ENCODE measurements at places on chromosomes 7 and 10.

GRCh38 chr7:42745357-42746059 is 166.4 kb downstream of the C7orf25 start:
- DNase-seq, result no peak

GRCh38 chr10:25327273-25327672 is 152.5 kb downstream of the GPR158 start:
- DNase-seq, result no peak

GRCh38 chr10:114753126-114753525 is 68.5 kb upstream of the FHIP2A start:
- DNase-seq, result no peak

DNA sequence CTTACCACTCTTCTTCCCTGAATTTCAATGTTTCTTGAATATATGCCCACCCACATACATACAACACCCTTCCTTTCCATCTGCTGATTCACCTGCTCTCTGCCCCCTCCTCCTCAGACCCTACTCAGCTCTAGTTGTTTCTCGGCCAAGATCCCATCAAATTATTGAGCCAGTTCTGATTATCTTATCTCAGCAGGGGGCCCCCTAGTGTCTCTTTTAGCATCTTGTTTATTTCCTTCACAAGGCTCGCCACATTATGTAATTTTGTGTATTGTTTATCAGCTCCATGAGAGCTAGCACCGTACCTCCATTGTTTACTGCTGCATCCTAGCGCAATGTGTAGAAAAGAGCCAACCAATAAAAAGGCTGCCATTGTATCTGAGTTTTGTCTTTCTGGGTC is 71.9 kb downstream of the FAM13C start:
- no peak for DNase-seq

DNA sequence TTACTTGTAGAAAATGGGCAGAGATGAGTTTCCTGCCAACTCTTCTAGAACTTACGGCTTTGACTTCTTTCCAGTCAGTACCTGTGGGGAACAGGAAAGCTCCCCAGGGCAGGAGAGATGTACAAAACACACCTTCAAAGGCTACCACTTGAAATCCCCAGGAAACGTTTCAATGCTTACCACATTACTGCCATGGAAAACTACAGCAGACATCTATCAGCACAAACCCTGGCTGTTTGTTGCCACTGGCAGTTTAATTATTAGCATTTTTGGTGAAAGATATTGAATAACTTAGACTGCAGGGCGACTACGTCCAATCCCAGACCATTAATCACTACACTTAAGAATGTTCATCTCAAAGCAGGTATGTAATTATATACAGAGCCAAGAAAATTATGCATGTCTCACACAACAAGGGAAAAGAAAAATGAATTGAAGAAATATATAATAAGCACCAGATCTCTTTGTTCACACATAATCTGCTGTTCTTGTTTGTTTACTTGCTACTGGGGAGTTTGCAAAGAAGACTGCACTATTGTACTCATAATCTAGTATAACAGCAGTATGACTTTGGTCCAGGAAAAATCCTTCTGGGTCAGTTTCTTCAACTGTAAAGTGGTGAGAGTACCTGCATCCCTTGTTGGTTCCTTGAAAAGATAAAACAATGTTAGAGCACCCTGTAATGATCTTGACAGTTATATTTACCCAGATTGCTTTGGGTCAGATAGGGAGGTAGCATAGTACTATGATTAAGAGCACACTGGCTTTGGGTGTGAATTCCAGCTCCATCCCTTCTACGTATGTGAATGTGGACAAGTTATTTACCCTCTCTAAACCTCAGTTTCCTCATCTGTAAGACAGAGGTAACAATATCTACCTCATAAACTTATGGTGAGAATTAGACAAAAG is 138.3 kb downstream of the DOCK4 start:
- DNase-seq, result no peak

DNA sequence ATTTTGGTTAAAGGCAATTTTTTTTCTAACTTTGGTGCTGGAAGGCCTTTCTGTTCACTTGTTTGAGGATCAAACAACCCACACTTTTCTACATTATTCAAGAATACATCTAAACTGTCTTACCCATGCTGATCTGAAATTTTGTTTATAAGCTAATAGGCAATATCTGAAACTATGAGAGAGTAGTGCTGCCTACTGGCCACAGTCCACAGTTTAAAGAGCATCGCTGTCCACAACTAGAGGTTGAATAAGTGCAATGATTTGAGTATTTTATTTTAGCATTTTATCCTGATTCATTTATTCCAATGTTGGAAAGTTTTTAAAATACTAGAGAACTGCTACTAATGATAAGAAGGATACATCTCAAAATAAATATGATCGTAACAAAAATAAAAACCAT is 306.9 kb downstream of the ELMO1 start:
- DNase-seq, result no peak

DNA sequence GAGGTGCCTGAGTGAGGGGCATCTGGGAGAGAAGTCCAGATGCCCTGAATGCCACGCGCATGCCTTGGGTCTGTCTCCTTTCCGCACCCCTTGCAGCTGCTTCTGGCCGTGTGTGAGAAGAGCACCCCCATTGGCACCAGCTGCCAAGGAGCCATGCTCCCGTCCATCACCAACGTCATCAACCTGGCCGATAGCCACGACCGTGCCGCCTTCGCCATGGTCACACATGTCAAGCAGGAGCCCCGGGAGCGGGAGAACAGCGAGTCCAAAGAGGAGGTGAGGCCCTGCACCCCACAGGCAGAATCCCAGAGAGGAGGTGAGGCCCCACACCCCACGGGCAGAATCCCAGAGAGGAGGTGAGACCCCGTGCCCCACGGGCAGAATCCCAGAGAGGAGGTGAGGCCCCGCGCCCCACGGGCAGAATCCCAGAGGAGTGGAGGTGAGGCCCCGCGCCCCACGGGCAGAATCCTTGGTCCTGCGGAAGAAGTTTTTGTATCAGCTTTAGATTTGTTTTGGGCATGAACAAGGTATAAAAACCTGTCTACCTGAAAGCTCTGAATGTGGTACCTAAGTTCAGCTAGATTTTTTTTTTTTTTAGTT is 91.8 kb downstream of the TRRAP start:
- DNase-seq, result peak; percentile 27

DNA sequence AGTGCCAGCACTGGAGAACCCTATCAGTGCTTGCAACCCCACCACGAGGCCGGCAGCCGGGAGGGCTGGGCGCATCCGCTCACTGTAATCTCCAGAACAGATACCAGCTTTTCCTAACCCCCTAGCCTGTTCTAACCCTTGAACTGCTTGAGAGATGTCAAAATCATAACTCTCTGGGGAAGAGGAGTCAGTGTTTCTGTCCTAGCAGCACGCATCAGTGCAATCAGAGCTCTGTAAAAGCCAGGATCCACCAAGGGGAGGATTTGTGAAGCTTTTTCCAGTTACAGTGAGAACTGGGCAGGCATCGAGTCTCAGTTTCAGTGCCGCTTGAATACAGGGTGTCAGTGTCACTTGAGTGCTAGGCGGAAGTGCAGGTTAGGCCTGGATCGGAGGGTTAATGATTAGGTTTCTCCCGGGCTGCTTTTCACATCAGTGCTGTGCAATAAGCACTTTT is 104.5 kb upstream of the INSYN2A start:
- no peak for DNase-seq

GRCh38 chr10:18333621-18334020 is 193.4 kb downstream of the CACNB2 start:
- DNase-seq, result peak; percentile 5

DNA sequence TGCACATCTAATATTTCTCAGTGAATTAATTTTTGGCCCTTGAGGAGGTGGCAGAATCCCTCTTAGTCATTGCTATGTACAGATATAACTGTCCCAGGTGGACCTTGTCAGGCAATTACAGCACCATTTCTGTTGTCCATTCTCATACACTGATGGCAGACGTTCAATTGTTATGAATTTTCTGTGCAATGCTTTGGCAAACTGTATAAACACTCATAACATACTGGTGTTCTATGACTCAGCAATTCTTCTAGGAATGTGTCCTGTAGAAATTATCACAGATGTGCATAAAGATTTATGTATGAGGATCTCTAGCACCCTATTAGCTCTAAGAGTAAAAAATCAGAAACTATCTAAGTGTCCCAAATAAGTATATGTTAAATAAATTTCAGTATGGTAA is 80.8 kb downstream of the DNAJB9 start:
- peak; percentile 74 for DNase-seq

GRCh38 chr7:66356277-66356721 is 151.2 kb downstream of the TPST1 start:
- DNase-seq, result no peak

DNA sequence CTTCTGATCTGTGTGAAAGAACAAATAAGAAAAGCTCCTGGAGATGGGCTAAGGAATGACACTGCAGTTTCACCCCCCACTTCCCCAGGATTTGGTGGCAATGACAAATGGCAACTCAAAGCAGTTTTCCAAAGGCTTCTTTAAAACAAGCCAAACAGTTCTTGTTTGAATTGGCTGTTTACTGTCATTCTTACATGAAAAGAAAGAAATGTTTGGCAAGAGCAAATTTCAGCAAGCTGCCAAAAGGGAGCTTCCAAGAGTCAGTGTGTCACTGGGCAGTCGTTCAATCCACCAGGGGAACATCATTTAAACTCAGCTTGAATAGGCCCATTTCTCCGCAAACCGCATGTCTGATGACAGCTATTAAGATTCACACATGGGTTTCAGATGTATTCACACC is 119.0 kb upstream of the RHOBTB1 start:
- DNase-seq, result peak; percentile 77

- DNase-seq, result peak; percentile 47
These were observed 81.9 kb upstream of the CALN1 start for GRCh38 chr7:72493850-72494661.

- no peak for DNase-seq
These were observed 55.2 kb upstream of the KCNMA1 start for GRCh38 chr10:77692782-77693181.

DNA sequence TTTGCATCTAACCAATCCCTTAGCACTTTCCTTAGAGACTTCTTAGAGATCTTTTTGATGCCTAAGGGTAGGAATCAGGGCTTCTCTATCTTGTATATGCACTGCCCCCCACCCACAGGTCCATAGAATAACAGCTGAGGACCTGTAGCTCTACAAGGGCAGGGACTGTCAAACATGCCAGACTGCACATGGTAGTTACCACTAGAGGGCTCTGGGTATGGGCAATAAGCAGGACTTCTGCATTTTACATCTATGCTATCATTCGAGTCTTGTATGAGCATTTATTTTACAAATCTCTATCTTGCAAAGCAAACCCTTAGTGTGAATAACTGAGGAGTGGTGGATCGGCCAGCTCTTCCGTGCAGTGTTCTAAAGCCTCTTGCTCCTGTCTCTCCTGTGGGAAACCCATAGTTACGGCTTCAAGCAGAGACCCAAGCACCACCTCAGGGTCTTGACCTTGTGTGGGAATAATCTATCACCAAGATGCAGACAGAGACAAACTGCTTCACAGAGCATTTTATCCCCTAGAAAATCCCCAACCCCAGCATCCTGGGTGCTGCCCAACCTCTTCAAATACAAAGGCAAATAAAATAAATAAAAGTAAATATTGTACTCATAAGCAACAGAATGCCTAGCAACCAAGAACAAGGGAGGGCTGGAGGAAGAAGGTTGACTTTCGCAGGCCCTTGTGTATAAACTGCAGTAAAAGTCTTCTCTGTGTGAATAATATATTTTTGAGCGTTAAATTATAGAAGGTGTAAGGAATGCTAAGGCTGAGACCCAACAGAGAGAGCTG is 219.3 kb downstream of the WDR11 start:
- no peak for DNase-seq

GRCh38 chr10:44341886-44342285 is 43.0 kb downstream of the CXCL12 start:
- DNase-seq, result no peak

GRCh38 chr7:129338450-129338849 is 95.8 kb upstream of the STRIP2 start:
- DNase-seq, result no peak

- DNase-seq, result no peak
These were observed 69.7 kb downstream of the CD36 start for GRCh38 chr7:80708123-80708522.

GRCh38 chr7:115004121-115004520 is 82.2 kb downstream of the MDFIC start:
- DNase-seq, result no peak

GRCh38 chr7:91872069-91872468 is 8.4 kb downstream of the MTERF1 start:
- DNase-seq, result no peak

DNA sequence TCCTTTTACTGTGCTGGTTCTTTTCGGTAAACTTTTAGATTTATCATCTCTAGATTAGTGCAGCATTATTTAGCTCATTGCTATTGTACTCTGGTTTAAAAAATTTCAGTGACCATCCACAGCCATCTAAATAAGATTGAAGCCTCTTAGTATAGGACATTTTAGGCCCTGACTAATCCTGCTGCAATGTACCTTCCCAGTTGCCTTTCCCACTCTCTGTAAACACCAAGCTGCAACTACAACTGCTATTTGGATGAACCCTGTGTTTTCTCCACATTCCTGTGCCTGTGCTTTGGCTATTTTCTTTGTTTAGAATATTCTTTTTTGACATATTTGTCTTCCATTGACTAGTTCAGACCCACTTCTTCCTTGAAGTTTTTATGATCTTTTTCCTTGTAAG is 314.6 kb downstream of the AUTS2 start:
- DNase-seq, result no peak

- DNase-seq, result no peak
These were observed 40.5 kb downstream of the PPP1R3C start for GRCh38 chr10:91592266-91592975.

DNA sequence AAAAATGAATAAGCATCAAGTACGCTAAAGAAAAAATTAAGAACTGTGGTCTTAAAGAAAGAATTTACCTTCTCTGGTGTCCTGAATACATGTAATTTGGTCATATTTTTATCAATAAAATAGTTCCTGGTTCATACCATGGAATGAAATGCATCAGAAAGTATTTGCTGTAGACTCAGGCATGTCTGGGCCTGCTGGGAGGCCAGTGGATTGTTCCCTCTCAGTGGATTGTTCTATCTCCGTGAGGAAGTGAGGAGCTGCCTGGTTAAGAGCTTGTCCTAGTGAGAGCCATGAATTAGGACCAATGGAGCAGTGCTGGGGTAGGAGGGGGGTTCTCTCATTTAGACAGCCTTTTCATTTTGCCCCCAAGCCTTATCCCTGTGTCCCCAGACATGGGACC is 211.7 kb upstream of the HABP2 start:
- no peak for DNase-seq

DNA sequence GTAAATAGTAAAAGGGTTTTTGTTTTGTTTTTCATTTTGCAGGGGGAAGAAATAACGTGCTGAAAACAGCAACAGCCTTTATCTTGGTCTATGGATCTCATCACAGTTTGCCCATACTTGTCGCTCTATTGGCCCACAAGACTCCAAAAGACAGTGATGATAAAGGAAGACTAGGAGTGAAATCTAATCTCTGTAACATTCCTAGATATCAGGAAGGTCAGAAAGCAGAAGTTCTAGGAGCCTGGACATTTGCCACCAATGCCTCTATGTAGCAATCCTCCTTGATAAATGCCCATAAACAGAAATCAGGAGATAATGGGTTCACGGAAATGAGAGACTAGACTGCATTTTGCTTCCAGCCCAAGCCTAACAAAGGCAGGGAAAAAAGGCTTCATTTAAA is 8.9 kb downstream of the CUBN start:
- DNase-seq, result no peak

- DNase-seq, result no peak
These were observed 131.9 kb upstream of the PCGF5 start for GRCh38 chr10:91088300-91089140.

GRCh38 chr7:55427800-55428199 is 62.7 kb downstream of the LANCL2 start:
- DNase-seq, result peak; percentile 90

- DNase-seq, result no peak
These were observed 34.1 kb downstream of the DNAJB9 start for GRCh38 chr7:108603656-108604306.
